ENCODE measurements at places on chromosomes 5 and 9.

DNA sequence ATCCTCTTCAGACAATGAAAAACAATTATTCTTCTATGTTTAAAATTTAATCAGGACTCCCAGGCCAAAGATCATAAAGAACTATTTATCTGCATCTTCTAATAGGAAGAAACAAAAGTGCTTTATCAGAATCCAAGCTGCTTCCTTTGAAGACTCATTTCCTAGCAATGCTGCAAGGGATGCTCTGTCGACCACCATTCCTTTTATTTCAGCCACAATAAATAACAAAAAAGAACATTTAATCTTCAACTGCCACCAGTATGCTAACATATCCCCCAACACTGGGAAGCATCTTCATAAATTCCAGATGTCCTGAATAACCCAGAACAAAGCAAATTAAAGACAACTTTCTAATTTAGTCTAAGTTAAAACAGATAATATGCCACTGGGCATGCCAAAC, 68.7 kb downstream of the PKD2L2 start:
- DNase-seq = no peak

GRCh38 chr5:125261505-125262250, 515.2 kb upstream of the ZNF608 start:
- DNase-seq = no peak

DNA sequence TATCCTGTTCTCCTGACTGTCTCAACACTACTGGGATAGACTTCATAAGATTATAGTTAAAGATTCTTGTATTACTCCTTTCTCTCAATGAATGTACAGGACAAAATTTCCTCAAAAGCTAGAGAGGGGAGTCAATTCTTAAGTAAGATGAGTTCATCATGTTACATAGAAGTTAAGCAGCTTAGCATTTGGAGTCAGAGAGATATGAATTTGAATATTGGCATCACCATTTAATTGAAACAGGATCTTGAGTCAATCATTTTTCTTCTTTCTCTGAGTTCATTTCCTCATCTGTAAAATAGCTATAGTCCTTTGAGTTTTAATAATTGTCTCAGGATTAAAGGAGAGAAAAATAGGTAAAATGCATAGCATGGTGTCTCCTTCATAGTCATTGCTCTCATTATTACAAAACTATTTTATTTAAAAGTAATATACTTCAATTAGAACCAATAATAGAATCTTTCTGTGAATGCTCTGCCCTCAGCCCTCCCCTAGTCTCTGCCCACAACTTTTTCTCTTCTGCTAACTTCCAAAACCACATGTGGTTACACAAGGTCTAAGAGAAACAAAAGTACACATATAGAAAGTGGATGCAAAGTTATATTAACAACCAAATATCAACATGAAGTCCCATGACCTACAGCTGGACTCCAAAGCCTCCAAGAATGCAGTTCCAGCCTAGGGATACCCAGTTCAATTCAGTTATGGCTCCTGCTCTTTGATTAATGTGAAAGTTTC, 265.6 kb downstream of the TLE1 start:
- no peak for DNase-seq

GRCh38 chr9:127118597-127119319, 3.7 kb downstream of the ANGPTL2 start:
- no peak for DNase-seq

- DNase-seq = no peak
Measured at GRCh38 chr5:57324181-57324580, 150.3 kb downstream of the GPBP1 start.

- DNase-seq = no peak
Measured at GRCh38 chr5:55364537-55365055, 56.8 kb downstream of the MTREX start.

- DNase-seq = no peak
Measured at GRCh38 chr9:14369011-14369410, 55.1 kb upstream of the NFIB start.

DNA sequence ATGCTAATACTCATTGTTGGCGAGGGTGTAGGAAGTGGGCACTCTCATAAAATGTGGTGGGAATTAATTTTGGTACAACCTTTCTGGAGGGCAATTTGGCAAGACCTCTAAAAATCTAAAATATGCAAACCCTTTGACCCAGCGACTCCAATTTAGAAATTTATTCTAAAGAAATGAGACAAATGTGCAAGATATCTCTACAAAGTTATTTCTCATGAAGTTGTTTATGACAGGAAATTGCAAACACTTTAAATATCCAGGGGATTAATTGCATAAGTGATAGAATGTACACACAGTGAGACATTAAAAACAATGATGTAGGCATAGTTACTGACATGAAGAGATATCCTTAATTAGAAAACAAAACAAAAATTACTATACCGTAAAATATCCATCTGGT, 246.3 kb upstream of the MAP3K1 start:
- no peak for DNase-seq

DNA sequence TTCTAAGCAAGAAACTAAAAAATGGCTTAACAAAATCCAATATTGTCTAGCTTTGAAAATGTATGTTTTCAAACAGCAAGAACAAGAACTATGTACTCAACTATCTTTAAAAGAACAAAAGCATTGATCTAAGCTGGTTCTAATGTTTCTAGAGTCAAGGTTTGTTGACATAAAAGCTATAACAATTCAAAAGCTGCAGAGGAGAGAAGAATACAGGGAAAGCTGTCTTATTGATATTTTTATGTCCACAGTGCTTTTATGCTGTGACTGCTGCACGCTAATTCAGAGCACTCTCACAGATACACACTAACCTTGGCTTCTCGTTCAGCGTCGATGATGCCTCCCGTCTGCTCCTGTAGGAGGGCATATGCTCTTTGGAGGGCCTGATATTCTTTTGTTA, 129.5 kb upstream of the DPYSL3 start:
- no peak for DNase-seq

GRCh38 chr5:71905834-71906711, 187.0 kb downstream of the CARTPT start:
- no peak for DNase-seq

- no peak for DNase-seq
Measured at GRCh38 chr5:127280491-127281220, 9.9 kb upstream of the MEGF10 start.

DNA sequence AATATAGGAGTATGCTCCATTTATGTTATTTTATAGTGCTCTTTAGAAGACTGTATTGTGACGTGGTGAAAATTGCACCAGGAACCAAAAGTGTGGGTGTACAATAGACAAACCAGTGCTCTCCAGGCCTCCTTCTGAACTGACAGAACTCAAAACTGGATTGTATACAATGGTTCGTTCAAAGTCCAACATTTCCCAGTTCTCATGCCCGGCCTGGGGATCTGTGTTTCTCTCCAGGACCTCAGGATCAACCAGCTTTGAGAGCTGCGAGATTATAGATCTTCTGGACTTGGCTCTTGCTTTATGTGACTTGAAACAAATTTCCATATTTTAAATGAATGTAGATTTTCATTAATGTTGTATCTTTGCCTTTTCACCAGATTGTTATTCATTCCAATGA, 60.8 kb upstream of the CER1 start:
- DNase-seq = no peak

DNA sequence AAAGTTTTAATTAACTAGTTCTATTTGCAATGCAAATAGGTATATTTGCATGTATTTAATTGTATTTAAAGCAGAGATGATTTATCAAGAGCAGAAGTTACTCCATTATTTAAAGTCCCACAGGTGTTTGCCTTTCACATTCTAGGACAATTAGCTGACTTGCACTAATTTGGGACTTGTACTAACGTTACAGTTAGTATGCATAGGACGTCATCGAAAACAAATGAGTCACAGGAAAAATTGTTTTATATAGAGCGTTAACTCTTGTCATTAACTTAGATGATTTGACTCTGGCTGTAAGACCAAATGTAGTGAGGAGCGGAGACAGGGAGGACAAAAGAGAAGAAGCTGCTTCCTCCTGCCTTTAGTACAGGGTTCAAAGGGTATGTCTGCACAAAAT, 126.1 kb upstream of the IFNE start:
- DNase-seq = no peak

DNA sequence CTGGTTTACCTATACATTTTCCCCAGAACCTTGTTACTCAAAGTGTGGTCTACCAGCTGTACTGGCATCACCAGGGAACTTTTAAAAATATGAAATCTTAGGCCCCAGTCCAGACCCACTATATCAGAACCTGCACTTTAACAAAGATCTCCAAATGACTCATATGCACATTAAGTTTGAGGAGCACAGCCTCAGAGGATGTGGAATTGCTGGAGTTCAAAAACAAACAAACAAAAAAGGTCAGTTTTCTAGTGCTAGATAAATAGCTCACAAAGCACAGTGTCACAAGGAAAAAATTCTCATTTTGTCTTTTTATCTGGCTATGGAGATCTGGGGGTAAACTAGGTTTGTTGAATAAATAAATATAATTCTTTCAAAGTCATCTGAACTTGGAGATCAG, 68.9 kb upstream of the ANKRD55 start:
- no peak for DNase-seq

GRCh38 chr5:73950441-73950873, 324.5 kb downstream of the ARHGEF28 start:
- DNase-seq = no peak
